Thymus (tissue), 14 donors: ENCODE measurements at places on chromosomes 1 and 21. TPM values are rescaled to one million over a fixed set of nuclear protein-coding genes. Genes with fewer than 3 reads are reported as not detected.

DNA sequence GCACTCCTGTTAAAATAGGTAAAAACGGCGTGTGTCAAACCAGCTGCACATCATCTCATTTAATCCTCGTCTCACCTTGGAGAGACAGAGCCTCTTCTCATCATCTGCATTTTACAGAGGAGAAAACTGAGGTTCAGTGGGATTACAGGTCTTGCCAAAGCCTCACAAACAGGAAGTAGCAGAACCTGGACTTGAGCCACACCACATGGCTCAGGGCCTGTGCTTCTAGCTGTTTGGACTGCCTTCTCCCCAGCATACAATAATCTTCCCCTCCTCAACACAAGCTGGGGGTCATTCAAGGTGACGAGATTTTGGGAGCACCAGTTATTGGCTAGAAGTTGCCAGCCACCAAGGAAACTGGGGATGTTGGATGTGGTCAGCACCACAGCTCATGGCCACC lies 167.9 kb upstream of the ZC3H12A start:
- DNase-seq = no peak
- H3K36me3 ChIP-seq = no peaks in the 10 kb centered on the region
- no peaks in the 10 kb centered on the region for H3K27me3 ChIP-seq
- no peaks in the 10 kb centered on the region for H3K4me1 ChIP-seq

DNA sequence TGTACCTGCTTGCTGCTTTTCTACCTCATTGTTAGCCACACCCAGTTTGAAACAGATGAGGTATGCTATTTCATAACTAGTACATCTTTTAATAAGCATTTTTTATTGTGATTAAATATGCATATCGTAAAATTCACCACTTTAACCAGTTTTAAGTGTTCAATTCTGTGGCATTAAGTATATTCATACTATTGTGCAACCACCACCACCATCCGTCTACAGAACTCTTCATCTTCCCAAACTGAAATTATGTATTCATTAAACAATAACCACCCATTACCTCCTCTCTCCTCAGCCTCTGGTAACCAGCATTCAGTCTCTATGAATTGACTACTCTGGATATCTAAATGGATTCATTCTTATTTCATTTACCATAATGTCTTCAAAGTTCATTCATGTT lies 20.1 kb downstream of the DR1 start:
- no peaks in the 10 kb centered on the region for H3K4me1 ChIP-seq
- peaks cover 18% of the 10 kb centered on the region for H3K36me3 ChIP-seq
- no peaks in the 10 kb centered on the region for H3K27me3 ChIP-seq
- H3K4me3 ChIP-seq = no peak overlapping the region
- DNase-seq = no peak

- no peaks in the 10 kb centered on the region for H3K36me3 ChIP-seq
- H3K4me1 ChIP-seq = no peaks in the 10 kb centered on the region
- H3K27me3 ChIP-seq = no peaks in the 10 kb centered on the region
- H3K4me3 ChIP-seq = no peak overlapping the region
- no peak for DNase-seq
Observed at GRCh38 chr1:245800901-245801605, 646.3 kb downstream of the KIF26B start.

- H3K4me3 ChIP-seq = no peak overlapping the region
- no peaks in the 10 kb centered on the region for H3K4me1 ChIP-seq
- H3K27me3 ChIP-seq = no peaks in the 10 kb centered on the region
- H3K36me3 ChIP-seq = no peaks in the 10 kb centered on the region
- no peak for DNase-seq
Observed at GRCh38 chr1:200116324-200116723, 88.8 kb downstream of the NR5A2 start.

- no peak overlapping the region for H3K27ac ChIP-seq
- no peaks in the 10 kb centered on the region for H3K4me1 ChIP-seq
- H3K27me3 ChIP-seq = no peaks in the 10 kb centered on the region
- no peaks in the 10 kb centered on the region for H3K36me3 ChIP-seq
- no peak overlapping the region for H3K4me3 ChIP-seq
Observed at GRCh38 chr1:178566187-178566586, 53.3 kb downstream of the TEX35 start.

- no peaks in the 10 kb centered on the region for H3K4me1 ChIP-seq
- no peak overlapping the region for H3K4me3 ChIP-seq
- H3K36me3 ChIP-seq = no peaks in the 10 kb centered on the region
- peak; percentile 28 for DNase-seq
- H3K27me3 ChIP-seq = no peaks in the 10 kb centered on the region
Observed at GRCh38 chr1:3501856-3502640, 47.6 kb downstream of the ARHGEF16 start.

- DNase-seq = no peak
- no peaks in the 10 kb centered on the region for H3K36me3 ChIP-seq
- H3K27me3 ChIP-seq = peaks cover 6% of the 10 kb centered on the region
- no peak overlapping the region for H3K4me3 ChIP-seq
- peaks cover 18% of the 10 kb centered on the region for H3K4me1 ChIP-seq
- no peak overlapping the region for H3K27ac ChIP-seq
Observed at GRCh38 chr1:151990058-151990855, 3.4 kb downstream of the S100A10 start.

DNA sequence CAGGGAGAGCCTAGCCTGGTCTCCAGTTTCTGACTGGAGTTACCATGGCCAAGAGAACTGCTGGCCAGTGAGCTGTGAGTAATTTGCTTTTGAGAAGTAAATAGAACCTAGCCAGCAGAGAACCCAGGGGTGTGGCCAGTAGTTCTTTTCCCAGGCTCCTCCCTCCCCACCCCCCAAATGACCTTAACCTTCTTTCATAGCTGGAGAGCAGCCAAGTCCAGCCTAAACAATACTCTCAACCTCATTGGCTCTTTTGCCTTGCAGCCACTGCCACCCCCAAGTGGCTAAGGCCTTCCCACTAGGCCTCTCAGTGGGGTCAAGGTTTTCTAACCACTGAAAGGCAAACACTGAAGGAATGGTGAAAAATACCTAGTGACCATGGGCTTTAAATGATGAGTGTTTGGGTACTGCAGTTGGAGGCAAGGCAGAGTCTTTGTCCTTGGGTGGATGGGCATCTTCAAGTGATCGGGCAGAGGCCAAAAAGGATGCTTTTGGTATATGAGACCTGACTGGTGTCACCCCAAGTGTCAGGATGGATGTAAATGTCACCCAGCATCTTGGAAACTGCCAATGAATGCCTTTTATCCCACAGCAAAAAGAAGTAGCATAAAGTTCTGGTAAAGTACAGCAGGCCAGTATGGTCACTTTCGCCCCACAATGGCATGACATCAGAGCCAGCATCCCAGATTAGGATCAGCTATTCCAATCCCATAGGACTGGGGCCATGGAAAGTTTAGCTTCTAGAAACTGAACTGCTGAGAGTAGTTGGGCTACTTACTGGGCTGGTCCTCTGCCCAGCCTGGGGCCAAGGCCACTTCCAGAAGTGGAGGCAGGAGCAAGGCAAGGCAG lies 3.5 kb upstream of the PIGV start:
- H3K36me3 ChIP-seq = peaks cover 44% of the 10 kb centered on the region
- H3K27me3 ChIP-seq = no peaks in the 10 kb centered on the region
- no peak overlapping the region for H3K4me3 ChIP-seq
- DNase-seq = no peak

DNA sequence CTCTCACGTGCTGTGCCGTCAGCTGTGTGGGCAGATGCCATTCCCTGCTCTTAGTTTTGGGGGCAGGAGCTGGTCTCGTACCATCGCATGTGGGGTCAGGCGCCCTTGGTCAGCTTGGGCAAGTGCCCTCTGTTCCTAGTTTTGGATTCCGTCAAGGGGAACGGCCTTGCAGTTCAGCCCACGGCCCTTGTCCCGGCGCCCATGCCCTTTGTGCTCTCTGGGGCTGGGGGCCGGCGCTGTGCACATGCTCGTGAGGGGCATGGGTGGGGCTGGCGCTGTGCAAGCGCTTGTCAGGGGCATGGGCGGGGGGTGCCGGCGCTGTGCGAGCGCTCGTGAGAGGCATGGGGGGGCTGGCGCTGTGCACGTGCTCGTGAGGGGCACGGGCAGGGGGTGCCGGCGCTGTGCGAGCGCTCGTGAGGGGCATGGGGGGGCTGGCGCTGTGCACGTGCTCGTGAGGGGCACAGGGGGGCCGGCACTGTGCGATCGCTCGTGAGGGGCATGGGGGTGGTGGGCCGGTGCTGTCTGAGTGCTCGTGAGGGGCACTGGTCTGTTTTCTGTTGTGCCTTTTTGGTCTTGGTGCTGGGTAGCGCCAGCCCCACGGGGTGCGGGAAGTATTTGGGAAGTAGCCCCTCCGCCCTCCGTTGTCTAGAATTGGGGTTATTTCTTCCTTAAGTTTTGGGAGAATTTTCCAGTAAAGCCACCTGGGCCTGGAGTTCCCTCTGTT lies 29.5 kb upstream of the DIP2A start:
- H3K4me3 ChIP-seq = no peak overlapping the region
- no peaks in the 10 kb centered on the region for H3K27me3 ChIP-seq
- H3K27ac ChIP-seq = no peak overlapping the region
- DNase-seq = no peak

GRCh38 chr1:156276532-156276931 lies 6.1 kb downstream of the SMG5 start:
- no peak overlapping the region for H3K4me3 ChIP-seq
- no peaks in the 10 kb centered on the region for H3K27me3 ChIP-seq
- peaks cover 66% of the 10 kb centered on the region for H3K36me3 ChIP-seq
- no peak for DNase-seq

DNA sequence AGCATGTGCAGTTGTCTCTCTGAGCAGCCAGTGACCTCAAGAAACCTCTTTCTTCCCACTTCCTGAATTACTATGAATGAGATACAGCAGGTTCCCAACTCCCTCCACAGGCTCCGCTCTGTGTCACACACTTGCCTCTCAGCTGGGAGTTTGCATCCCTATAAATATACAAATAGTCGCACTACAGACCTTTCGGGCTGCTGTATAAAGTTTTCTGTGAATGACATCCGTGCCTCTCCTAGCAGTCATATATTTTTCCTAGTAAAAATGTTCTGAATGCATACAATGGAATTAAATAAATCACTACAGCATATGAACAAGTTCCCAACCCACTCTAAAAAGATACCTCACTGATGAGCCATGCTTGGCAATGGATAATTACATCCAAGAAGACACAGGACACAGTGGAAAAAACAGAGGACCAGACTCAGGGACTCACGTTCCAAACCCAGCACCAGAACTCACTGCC lies 66.8 kb downstream of the CAPZB start:
- H3K27ac ChIP-seq = no peak overlapping the region
- peaks cover 31% of the 10 kb centered on the region for H3K36me3 ChIP-seq
- H3K27me3 ChIP-seq = no peaks in the 10 kb centered on the region
- H3K4me1 ChIP-seq = peaks cover 14% of the 10 kb centered on the region
- no peak for DNase-seq

GRCh38 chr21:25126564-25126963 lies 480.7 kb downstream of the MRPL39 start:
- no peak overlapping the region for H3K27ac ChIP-seq
- DNase-seq = no peak
- no peaks in the 10 kb centered on the region for H3K4me1 ChIP-seq
- no peak overlapping the region for H3K4me3 ChIP-seq

GRCh38 chr1:66383168-66383567 lies 150.8 kb upstream of the SGIP1 start:
- DNase-seq = no peak
- no peaks in the 10 kb centered on the region for H3K36me3 ChIP-seq
- no peak overlapping the region for H3K27ac ChIP-seq
- H3K4me3 ChIP-seq = no peak overlapping the region
- H3K4me1 ChIP-seq = no peaks in the 10 kb centered on the region

- no peaks in the 10 kb centered on the region for H3K36me3 ChIP-seq
- no peak overlapping the region for H3K4me3 ChIP-seq
- no peak overlapping the region for H3K27ac ChIP-seq
Observed at GRCh38 chr1:43121256-43121900, 50.7 kb downstream of the EBNA1BP2 start.

DNA sequence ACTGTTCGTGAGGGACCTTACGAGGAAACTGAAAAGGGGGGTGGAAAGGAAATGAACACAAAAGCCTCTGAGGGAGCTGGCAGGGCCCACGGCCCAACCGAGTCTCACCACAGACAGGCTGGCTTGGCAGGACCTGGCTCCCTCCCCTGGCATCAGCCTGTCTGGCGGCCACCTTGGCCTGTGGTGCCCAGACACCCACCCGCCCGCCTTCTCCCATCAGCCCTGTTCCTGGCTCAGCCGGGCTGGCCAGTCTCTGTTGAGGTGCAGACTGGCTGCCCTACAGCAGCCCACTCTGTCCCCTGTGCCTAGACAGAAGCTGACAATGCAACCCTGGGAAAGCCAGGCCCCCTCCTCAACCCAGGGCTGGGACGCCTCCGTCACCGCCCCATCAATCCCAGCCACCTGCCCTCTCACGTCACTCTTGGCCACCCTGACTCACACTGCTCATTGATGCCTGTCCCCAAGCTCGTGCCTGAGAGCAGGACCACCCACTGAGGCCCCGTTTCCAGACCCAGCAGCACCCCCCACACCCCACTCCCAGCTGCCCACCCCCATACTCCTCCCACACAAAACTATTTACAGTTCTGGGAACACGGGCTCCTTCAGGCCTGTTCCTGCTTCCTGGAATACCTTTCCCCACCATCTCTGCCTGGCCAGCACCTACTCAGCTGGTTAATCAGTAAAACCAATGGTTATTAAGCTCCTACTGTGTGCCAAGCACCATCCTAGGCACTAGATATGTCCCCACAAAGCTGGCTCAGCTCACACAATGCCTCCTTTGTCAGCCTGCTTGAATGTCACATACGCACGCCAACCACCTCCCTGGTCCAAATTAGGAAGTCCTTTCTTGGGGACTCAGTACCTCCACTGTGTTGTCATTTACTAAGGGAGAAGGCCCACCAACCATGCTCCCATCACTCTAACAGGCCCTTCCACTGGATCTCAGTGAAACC lies 22.7 kb downstream of the SDC3 start:
- no peak for DNase-seq
- no peaks in the 10 kb centered on the region for H3K36me3 ChIP-seq
- peaks cover 2% of the 10 kb centered on the region for H3K27me3 ChIP-seq
- H3K4me3 ChIP-seq = no peak overlapping the region
- H3K4me1 ChIP-seq = no peaks in the 10 kb centered on the region
- H3K27ac ChIP-seq = no peak overlapping the region

DNA sequence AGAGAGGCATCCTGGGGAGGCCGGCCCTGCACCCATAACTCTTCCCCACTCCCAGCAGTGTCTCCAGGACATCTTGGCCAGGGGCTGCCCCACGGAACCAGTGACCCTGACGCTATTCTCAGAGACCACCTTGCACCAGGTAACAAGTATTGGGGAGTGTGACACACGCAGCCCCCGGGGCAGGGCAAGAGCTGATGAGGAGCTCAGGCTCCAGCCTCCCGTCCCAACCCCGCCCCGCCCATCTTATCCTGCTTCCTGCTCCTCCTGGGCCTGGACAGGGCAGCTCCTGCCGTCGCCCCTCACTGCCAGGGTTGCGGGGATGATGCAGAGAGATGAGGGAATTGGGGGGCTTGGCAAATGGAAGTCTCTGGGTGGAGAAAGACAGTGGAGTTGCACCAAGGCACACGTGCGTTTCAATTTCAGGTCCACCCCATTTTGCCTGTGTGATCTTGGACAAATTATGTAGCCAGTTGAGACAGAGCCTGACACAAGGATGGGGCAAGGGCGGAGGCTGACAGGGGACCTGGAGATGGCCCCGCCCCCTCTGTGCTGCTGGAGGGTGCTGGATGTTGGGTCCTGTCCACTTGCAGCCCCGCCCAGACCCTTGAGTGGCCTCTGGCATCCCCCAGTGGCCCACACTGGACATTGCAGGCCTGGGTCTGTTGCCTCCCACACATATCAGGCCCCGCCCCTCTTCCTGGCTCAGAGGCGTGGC lies 10.7 kb downstream of the CLCNKA start:
- no peaks in the 10 kb centered on the region for H3K27me3 ChIP-seq
- no peak overlapping the region for H3K27ac ChIP-seq
- peak; percentile 25 for DNase-seq
- no peaks in the 10 kb centered on the region for H3K36me3 ChIP-seq
- H3K4me3 ChIP-seq = no peak overlapping the region
- no peaks in the 10 kb centered on the region for H3K4me1 ChIP-seq

RNF223 gene
- 0.05 TPM for total RNA-seq

PRCC gene
- 29.1 TPM for total RNA-seq

ETV3L gene
- 0.14 TPM for total RNA-seq

RIPK4 gene
- total RNA-seq = 12.6 TPM

TSPAN1 gene
- 1.4 TPM for total RNA-seq
